Inflammatory macrophage treated with lipopolysaccharide for 4 hours (primary cell): ENCODE measurements at places on chromosomes 13 and 19.

- DNase-seq: no peak
Measured at GRCh38 chr13:106609116-106609515, 41.2 kb upstream of the ARGLU1 start.

DNA sequence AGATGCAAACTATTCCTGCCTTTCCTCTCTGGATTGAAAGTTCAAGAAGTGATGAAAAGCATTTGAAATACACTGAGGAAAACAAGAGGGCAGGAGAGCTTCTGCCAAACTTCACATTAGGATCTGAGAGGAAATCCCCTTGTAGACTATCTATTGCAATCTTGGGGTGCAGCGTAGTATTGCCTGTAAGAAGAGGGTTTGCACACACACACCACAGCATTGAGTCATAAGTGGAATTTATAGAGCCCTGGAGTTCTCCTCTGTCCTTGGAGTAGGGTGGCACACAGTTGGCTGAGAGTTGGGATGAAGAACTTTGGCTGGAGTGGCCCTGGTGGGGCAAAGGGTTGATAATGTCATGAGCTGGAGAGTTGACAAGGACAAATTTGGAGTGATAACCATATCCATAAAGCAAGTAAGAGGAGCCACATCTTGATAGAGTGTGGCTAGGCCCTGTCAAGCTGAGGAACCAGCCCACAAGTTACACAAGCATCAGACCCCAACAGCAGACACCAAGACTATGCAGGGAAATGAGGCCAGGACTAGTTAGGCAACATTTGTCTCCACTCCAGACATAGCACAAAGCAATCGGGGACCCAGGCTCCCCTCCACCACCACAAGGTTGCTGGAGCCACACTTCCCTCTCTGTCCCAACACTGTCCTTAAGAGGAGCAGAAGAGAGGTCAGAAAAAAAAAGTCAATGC lies 520.9 kb downstream of the KLF5 start:
- DNase-seq: no peak

GRCh38 chr19:35533201-35533821 lies at the start of gene GAPDHS:
TSS of gene GAPDHS (plus strand) at chr19:35533456. CDS start at chr19:35533528, 72 bp downstream.
- DNase-seq: no peak

- DNase-seq: no peak
Measured at GRCh38 chr19:46745521-46746280, at the start of gene FKRP. TSS of gene FKRP (plus strand) at chr19:46746057. CDS start at chr19:46755451, 9,394 bp downstream.

DNA sequence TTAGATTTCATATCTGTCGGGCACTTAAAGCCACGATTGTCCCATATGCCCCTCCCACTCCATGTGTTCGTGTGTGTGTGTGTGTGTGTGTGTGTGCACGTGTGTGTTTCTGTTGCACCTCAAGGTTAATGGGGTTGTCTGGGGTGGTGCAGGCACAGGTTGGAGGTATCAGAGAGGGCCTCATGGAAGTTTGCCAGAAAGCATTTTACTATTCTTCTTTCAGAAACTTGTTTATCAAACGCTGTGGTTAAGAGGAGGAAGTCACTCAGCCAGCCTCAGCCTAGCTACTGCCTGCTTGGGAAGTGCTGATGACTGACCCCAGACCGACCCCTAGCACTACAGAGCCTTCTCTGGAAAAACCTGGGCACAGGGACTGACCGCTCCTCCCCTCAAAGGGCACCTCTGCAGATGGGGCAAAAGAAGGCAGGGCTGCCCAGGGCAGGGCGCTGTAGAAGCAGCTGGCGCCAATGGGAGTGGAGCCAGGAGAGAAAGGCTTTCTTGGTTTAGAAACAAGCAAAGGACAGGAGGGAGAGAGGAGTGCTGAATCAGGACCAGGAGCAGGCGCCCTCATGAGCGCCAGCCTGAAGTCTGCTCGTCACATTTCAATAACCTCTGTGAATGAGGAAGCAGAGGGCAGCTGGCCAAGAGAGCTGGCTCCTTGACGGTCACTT lies 3.9 kb downstream of the SIAH3 start:
- DNase-seq: peak; percentile 37

DNA sequence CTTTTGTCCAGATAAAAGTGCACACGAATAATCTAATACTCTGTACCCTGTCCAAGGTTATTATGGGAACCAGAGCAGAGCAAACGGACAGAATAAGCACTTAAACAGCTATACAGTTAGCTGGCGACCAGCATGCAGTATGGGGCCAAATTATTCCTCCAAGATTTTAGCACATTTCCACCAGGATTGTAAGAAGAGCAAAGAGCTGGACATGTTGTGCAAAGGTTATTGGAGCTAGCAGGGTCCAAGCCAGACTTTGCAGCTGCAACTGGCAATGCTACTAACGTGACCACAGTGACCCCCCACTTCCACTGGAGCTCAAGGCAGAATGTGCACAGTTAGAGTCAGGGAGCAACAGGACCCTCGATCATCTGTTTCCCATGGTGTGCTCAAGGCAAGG lies 89.9 kb downstream of the COL4A1 start:
- no peak for DNase-seq

- DNase-seq: no peak
Measured at GRCh38 chr13:26837997-26838396, 77.4 kb upstream of the GPR12 start.

DNA sequence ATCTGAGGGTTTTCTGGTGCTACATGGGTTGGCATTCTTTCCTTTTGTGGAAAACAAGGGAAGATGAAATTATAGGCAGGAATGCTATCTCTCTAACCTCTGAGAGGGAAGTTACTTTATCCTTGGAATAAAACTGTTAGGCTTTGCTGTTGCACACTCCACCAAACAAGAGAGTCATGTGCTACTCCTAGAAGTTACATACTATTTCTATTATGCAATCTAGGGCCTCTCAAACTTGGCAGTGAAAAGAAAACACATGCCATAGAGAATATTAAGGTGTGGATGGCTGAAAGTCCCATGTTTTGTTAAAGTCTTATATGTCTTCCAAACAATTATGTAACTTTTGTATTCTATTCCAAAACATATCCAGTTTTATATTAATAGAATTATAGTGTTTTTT lies 367.9 kb downstream of the SLC7A1 start:
- DNase-seq: no peak

DNA sequence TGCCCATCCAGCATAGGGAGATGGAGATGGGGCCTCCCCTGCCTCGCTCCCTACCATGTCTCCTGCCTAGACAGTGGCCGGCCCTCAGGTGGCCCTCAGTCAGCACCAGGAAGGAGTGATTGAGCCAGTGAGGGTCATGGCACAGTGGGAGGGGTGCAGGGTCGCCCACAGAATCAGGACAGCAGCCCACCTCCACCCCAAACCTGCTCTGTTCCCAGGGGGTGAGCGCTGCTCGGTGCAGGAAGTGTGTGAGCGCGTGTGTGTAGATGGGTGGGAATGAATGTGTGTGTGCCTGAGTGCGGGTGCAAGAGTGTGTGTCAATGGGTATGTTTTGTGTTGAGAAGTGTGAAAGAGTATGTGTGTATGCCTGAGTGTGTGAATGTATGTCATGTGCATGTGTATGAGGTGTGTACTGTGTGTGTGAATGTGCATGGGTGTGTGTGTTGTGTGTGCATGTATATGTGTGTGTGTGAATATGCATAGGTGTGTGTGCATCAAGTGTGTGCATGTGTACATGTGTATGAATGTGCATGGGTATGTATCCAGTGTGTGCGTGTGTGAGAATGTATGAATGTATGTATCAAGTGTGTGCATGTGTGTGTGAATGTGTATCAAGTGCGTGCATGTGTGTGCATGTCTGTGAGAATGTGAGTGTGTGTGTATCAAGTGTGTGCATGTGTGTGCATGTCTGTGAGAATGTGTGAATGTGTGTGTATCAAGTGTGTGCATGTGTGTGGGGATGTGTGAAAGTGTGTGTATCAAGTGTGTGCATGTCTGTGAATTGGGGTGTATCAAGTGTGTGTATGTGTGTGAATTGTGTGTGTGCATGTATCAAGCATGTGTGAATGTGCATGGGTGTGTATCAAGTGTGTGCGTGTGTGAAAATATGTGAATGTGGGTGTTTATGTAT lies 12.0 kb downstream of the EVI5L start:
- DNase-seq: no peak

DNA sequence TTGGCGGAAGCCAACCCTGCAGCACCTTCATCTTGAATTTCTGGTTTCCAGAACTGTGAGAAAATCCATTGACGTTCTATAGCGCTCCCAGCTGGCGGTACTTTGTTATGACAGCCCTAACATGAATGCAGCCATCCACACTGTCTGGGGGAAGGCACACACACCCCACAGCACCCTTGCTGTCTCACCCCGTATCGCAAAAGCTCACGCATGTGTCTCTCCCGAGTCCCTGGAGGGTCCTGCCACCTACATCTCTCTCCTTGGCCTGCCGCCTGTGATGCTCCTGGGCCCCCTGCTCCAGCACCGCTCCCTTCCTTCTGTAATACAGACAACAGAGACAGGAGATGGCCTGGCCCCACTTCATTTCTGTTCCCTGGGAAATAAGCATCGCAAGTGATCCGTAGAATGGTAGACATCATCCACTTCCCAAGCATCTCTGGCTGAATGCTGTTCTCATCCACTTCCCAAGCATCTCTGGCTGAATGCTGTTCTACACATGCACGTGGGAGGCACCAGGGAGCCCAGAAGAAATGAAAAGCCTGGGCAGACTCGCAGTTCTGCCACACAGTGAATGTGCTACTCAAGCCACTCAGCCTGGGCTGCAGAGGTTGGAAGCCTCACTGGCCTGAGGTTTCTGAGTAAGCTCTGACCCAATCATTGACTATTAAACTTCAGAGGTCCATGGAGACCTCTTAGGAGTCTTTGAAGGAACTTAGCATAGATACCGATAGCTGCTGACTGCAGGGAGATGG lies 29.6 kb downstream of the EPN1 start:
- no peak for DNase-seq

GRCh38 chr13:43688227-43688907 lies 98.4 kb downstream of the ENOX1 start:
- DNase-seq: no peak

GRCh38 chr13:64723724-64724123 lies 2506.4 kb downstream of the PCDH9 start:
- no peak for DNase-seq

DNA sequence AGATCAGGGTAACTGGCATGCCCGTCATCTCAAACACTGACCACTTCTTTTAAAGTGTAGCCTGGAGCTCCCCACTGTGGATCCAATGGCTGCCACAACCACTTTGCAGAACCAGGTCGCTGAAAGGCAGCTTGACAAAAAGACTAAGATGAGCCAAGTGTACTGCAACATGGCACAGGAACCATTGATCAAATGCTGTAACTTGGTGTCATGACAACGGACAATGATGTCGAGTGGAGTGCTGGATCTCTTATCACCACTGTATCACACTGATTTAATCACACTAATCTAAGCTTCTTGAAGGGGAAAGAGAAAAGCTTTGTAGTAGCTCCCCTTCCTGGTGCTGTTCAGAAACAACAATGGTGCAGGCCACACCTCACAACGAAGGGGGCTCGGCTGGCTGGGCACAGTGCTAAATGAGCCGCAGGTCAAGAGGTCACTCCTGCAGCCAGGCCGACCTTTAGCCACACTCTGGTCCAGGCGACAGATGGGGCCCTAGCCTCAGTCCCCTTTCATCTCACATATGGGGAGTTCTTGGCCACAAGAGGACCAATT lies 2.2 kb upstream of the TNFRSF19 start:
- no peak for DNase-seq

GRCh38 chr13:98489446-98490194 lies 87.3 kb downstream of the STK24 start:
- DNase-seq: no peak

DNA sequence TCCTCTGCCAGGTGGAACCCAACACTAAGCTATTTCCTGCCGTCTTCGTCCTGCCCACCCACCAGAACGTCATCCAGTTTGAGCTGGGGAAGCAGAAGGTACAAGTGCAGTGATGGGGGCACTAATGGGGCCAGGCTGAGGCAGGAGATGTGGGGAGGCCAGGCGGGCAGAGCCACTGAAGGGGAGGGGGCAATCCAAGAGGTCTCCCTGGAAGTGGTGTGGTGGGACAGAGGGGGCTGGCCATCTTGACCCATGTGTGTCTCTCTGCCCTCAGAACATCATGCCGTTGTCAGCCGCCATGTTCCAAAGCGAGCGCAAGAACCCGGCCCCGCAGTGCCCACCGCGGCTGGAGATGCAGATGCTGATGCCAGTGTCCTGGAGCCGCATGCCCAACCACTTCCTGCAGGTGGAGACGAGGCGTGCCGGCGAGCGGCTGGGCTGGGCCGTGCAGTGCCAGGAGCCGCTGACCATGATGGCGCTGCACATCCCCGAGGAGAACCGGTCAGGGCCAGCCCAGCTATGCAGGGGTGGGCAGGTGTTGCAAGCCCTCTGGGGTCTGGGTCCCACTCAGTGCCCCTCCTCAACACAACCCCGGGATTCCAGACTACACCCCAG lies 49.6 kb downstream of the RYR1 start:
- no peak for DNase-seq

DNA sequence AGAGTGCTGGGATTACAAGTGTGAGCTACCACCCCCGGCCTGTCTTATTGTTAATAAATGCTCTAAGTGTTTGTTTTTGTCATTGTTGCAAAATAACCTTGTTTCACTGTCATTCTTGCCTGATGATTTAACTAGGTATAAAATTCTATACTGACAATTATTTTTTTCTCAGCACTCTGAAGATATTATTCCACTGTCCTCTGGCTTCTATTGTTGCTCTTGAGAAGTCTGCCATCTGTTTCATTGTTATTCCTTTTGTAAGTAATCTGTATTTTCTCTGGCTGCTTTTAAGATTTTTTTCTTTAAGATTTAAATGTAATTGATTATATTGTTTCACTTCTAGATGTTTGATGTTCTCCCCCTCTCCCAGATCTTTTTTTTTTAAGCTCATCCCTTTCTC lies 17.6 kb downstream of the ZNF420 start:
- DNase-seq: no peak

DNA sequence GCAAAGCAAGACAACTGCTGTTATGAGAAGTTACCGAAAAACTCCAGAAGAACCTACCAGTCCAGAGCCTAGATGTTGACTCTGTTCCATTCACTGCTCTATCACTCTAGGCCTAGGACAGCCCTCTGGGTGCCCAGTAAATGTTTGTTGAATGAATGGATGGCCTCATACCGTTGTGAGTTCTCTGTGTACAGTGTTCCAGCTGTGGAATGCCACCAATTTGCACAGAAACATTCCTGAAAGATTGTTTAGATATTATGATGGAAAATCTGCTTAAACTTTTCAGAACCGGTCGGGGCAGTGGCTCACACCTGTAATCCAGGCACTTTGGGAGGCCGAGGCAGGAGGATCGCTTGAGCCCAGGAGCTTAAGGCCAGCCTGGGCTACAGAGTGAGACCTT lies 1.3 kb upstream of the FBL start:
- no peak for DNase-seq

- DNase-seq: peak; percentile 54
Measured at GRCh38 chr19:1220976-1221903, 15.7 kb downstream of the STK11 start.

- no peak for DNase-seq
Measured at GRCh38 chr13:109119896-109120295, 490.5 kb downstream of the MYO16 start.

GRCh38 chr13:91904005-91904404 lies 505.6 kb downstream of the GPC5 start:
- DNase-seq: no peak
